ENCODE measurements at places on chromosomes 6 and 20.

- no peak for DNase-seq
Observed at GRCh38 chr6:120764312-120764711, 570.0 kb downstream of the TBC1D32 start.

DNA sequence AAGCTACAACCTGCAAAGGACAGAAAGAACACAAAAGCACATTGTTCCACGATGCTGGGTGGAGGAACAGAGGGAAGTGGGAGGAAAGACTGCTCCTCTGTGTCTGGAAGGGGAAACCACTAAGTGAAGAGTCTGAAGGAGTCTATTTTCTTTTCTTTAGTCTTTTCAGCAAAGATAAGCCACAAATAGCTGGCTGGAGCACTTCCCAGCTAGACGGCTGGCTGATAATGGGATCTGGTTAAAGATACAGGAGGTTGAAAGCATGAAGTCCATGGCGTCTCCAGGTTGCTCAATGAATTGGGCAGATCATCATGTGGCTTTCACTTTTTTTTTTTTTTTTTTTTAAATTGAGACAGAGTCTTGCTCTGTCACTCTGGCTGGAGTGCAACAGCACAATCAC, 154.0 kb upstream of the KCNG1 start:
- no peak for DNase-seq

- DNase-seq: no peak
Observed at GRCh38 chr20:52577696-52578095, 386.1 kb upstream of the ZFP64 start.

- DNase-seq: no peak
Observed at GRCh38 chr6:118712969-118713368, 61.6 kb upstream of the CEP85L start.

DNA sequence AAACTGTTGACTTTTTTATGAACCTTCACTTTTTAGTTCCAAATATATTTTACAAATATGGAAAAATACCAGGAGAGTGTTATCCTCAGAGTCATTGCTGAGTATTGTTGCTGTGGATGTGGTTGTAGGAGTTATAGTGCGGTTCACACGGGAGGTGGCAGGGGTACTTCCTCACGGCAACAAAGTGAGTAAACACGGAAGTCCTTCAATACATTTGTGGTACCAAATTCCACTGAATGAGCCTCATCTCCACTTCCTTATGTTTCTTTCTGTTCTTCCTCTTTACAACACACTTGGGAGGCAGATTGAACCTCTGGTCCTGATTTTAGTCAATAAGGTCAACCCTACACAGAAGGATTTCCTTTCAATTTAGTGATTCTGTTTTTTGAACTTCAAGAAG, 371.8 kb downstream of the BTBD3 start:
- DNase-seq: no peak

- no peak for DNase-seq
Observed at GRCh38 chr20:57370316-57370715, 19.3 kb downstream of the RAE1 start.

Data from esophagus squamous epithelium (tissue), 5 donors.